Adrenal gland (tissue), 19 donors: ENCODE measurements at places on chromosomes 11 and 22.

DNA sequence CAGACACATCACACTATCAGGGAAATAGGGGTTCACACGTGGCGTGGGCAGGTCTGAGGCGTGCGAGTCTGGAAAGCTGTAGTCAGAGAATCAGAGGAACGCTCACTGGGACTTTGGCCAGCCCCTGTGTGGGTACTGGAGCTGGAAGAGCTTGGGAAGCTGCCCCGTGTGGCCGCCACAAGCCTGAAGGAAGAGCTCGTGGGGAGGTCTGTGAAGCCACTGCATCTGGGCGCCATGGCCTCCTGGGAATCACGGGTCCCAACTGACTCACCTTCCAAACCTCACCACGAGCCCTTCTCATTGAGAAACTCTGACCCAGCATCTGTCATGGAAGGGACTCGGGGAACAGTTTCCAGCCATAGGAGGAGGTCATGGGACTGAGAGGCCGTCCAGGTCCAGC lies 5.9 kb upstream of the MRGPRF start:
- no peaks in the 10 kb centered on the region for H3K4me1 ChIP-seq
- no peaks in the 10 kb centered on the region for H3K36me3 ChIP-seq
- DNase-seq, result no peak
- no peak overlapping the region for H3K27ac ChIP-seq

DNA sequence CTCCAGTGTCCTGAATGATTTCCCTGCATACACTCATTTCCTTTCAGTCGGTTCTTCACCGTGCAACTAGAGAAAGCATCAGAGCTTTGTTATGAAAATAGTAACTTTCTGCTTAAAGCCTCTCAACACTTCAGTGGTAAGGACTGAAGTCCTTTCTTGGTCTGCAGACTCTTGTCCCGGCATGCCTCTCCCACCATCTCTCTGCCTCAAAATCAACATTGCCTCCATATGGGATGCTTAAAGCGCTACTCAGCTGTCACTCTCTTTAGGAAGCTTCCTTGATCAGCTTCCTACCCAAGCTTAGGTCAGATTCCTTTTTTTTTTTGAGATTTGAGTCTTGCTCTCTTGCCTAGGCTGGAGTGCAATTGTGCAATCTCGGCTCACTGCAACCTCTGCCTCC lies 36.7 kb downstream of the APLP2 start:
- no peak for DNase-seq
- H3K27me3 ChIP-seq, result no peaks in the 10 kb centered on the region
- H3K4me1 ChIP-seq, result peaks cover 26% of the 10 kb centered on the region
- H3K36me3 ChIP-seq, result no peaks in the 10 kb centered on the region

DNA sequence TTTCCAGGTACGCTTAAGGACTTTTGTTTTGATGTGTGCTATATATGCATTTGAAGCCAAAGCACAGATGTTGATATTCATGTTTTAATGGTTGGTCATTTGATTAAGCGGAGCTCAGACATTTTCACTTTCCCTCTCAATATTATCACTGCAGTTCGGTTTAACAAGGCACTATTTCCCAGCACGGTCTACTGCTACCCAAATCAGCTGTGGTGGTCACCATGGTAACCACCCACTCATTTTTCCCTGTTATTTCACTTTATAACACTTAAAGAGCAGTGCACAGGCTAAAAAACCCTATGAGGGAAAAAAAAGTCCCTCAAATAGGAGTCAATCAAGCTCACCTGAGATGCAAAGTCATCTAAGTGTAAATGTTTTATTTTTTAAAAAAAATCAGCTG lies 439.6 kb upstream of the CCDC90B start:
- H3K4me3 ChIP-seq, result no peak overlapping the region
- H3K4me1 ChIP-seq, result peaks cover 7% of the 10 kb centered on the region
- no peak overlapping the region for H3K27ac ChIP-seq

- H3K27me3 ChIP-seq, result no peaks in the 10 kb centered on the region
- H3K4me1 ChIP-seq, result peaks cover 33% of the 10 kb centered on the region
- no peaks in the 10 kb centered on the region for H3K36me3 ChIP-seq
- no peak for DNase-seq
- H3K4me3 ChIP-seq, result no peak overlapping the region
These were observed 12.2 kb upstream of the MFNG start for GRCh38 chr22:37498289-37498909.

- H3K4me1 ChIP-seq, result no peaks in the 10 kb centered on the region
- no peaks in the 10 kb centered on the region for H3K36me3 ChIP-seq
- no peak overlapping the region for H3K27ac ChIP-seq
- no peaks in the 10 kb centered on the region for H3K27me3 ChIP-seq
- H3K4me3 ChIP-seq, result no peak overlapping the region
These were observed 78.8 kb downstream of the MYEOV start for GRCh38 chr11:69372589-69373250.

DNA sequence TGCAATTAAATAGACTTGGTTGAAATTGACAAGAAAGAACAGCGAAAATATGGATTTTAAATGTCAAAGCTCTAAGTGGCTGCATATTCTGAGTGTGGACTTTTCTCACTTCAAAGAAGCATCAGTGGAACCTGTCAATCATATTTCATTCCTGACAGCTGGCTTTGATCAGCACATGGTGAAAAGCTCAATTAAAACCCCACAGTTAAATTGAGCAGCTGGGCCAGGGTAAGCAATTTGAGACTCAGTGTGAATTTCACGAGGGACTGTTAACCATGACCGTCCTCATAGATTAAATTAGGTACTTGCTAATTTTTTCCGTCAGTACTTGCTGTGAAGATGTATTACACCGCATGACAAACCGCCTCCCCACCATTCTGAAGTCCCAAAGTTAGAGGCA lies 11.0 kb upstream of the OR10D3 start:
- H3K27ac ChIP-seq, result no peak overlapping the region
- H3K27me3 ChIP-seq, result no peaks in the 10 kb centered on the region
- no peaks in the 10 kb centered on the region for H3K4me1 ChIP-seq

DNA sequence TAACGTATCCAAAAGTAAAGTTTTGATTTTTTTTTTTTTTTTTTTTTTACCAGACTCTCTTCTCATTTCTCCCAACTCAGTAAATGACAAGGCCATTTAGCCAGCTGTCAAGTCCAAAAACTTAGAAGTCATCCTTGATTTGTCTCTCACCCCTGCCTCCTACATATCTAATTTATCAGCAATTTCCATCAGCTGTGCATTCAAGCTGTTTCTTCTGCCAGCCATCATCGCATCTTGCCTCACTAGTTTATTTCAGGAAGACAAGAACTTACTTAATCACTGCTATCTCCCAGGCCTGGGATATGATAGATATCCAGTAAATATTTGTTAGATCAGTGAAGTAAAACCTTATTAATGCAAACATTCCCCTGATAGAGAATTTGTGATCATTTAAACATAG lies 47.6 kb downstream of the SCGB1A1 start:
- H3K27ac ChIP-seq, result no peak overlapping the region
- no peaks in the 10 kb centered on the region for H3K27me3 ChIP-seq
- no peak for DNase-seq

DNA sequence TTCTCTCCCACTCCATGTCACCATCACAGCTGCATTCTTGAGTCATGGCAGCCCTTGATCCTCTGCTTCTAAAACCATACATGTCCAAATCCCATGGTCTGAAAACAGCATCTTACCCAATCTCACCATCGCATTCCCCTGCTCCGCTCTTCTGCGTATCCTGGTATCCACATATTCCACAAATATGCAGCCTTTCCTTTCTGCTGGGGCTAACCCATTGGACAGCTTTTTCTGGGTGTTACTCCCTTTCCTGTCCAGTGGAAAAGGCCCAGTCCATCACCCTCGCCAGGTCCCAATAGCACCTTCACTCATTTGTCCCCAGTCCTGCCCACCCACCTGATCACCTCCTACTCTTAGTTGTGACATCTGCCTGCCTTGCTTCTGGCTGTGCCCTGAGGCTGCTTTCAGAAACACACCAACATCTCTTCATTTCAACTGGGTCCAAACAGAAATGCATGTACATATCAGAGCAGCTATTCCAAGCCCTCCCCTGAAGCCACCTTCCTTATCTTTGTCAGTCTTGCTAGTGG lies 237.6 kb upstream of the TBCEL start:
- H3K27ac ChIP-seq, result no peak overlapping the region
- no peaks in the 10 kb centered on the region for H3K36me3 ChIP-seq
- no peaks in the 10 kb centered on the region for H3K4me1 ChIP-seq
